IPS-NIHi11 (cell line): ENCODE measurements at places on chromosomes 11 and 22.

- no peak for DNase-seq
Observed at GRCh38 chr22:39444247-39444800, 12.5 kb upstream of the MGAT3 start.

DNA sequence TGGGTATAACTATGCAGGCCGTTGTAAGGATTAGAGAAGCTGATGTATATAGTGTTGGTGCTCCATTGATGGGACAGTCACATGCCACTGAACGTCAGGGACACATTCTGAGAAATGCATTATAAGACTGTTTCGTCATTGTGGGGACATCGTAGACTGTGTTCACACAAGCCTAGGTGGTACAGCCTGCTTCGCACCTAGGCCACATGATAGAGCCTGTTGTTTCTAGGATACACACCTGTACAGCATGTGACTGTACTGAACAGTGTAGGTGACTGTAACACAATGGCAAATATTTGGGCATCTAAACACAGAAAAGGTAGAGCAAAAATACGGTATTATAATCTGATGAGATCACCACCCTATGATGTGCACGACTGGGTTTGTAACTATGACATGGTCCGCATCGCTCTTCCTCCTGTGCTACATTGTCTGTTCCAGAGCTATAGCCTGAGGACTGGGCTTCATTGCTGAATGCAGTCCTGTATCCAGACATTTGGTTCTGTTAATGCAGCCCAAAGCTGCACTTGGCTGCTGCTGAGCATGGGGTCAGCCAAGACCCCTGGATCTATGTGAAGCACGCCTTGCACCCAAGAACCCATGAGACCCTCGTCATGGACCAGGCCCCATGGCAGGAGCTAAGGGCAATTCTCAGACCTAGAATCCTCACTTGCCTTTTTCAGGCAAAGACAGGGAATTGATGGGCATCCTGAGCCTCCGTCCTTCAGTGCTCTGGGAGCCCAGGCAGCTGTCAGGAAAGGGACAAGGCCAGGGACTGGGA is 51.1 kb upstream of the THY1 start:
- DNase-seq, result no peak

DNA sequence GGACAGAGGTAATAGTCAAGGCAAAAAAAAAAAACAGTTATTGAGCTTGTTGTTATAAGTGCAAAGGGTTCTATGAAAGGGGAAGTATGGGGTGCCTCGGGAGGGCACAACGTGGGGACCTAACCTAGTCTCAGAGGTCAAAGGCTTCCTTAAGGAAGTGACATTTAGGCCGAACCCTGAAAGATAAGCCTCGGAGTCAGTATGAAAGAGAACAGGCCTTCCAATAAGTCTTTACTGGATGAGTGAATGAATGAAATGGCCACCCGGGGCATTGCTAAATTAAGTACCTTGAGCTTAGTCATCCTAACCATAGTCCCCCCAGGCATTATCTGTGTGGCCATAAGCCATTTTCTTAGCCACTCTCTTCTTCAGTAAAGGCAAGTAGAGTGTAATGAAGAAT is 19.7 kb downstream of the FLI1 start:
- DNase-seq, result no peak

GRCh38 chr11:123318623-123319022 is 111.4 kb upstream of the GRAMD1B start:
- DNase-seq, result no peak

GRCh38 chr22:28464127-28464526 is 215.5 kb downstream of the TTC28 start:
- no peak for DNase-seq

DNA sequence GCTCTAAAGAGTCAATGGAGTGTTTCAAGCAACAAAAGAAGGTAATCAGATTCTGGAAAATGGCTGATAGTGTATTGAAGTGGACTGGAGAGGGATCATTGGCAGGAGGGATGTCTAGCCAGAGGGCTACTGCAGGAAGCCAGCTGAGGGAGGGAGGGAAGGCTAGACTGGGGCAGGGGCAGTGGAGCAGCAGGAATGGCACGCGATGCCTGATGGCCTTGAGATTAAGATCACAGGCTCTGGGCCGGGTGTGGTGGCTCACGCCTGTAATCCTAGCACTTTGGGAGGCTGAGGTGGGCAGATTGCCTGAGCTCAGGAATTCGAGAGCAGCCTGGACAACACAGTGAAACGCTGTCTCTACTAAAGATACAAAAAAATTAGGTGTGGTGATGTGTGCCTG is 47.5 kb upstream of the PRDM11 start:
- DNase-seq, result no peak

GRCh38 chr22:21807544-21808529 is 59.6 kb downstream of the MAPK1 start:
- no peak for DNase-seq

DNA sequence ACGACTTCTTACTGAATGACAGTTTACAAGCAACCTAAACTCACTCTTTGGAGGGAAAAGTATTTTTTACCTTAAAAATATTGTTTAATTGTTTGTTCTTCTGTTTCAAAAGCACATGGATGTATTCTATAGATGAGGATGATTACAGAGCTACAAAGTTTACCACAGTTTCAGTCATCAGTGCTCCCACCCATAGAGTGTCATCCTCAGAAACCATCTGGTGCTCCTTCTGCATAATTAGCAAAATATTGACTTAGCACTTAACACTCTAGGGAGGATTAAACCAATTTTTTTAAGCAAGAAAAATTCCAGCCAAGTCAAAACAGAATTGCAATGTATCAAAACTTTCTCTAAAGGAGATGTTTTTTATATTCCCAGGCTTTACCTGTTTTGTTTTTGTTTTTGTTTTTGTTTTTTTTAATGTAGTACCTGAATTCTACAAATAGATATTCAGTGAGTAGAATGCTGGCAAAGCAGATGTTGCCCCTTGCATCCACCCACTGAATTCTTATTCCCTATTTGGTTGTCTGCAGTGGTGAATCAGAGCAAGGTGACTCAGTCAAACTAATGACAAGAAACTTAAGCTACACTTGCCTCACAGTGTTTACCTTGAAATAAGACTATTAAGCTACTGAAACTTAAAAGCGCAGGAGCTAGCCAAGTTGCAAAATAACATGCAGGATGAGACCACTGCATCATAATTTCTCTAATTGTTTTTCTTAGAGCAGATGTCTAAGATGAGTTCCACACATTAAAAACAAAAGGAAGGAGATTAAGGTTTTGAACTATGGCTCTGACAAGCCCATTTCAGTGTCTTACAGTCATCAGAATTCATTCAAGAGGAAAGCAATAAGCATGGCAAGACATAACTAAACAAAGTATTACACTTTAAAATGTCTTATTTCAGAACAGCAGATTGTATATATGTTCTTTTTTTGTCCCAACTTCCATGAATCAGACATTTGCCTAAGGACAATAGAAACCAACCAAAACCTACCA is 155.1 kb upstream of the SOX6 start:
- no peak for DNase-seq

DNA sequence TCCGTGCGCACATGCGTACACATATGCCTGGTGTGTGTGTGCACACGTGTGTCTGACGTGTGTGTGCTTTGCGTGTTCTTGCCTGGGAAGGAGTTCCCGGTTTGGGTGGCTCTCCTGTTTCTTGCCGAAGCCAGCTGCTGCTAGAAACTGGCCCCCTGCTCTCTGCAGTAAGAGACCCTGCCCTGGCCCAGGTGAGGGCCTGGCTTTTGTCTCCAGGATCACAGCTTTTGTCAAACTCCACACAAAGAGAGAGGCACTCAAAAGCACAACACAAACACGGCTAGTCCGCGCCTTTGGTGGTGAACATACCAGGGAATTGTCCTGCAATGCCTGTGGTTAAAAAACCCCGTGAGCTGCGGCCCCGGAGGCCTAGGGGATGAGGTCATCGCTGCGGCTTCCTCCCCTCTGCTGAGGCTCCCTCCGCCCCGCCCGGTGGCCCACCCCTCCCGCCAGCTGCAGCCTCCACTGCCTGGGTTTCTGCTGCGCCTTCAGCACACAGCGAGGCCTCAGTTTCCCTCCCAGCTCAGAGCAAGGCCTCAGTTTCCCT is 88.9 kb downstream of the KCNQ1 start:
- DNase-seq, result peak; percentile 88

DNA sequence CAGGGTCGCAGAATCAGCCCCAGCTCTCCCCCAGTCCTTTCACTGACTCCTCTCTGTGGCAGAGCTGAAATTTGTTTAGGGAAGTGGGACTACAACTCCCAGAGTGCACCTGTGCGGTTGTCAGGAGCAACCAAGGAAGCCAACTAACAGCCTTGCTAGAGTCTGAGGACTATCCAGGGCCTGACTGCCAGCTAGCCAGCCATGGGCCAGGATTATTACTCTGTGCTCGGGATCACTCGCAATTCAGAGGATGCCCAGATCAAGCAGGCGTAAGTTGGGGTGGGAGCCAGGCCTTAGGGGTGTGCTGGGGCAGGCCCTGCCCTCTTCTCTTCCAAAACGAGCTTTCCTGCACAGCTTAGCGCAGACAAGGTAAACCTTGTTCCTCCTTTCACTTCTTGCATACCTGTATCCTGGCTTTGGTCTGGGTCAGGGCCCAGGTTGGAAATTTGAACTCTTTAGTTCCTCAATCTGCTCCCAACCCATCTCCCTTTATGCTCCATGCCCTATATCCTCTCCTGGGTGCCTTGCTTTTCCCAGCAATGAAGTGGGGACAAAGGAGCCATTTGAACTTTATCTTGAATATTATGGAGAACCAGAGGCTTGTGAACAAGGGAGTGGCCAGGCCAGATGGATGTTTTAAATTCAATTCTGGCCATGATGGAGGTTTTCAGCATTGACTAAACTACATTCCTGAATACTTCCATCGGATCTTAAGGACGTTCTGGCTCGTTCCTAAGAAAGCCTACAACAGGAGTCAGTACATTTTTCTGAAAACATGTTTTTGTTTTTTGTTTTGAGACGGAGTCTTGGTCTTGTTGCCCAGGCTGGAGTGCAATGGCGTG is at the start of gene DNAJB13:
TSS of gene DNAJB13 (plus strand) at position 158 of the 842 bp plus-strand sequence. CDS start at position 202, 44 bp downstream.
- peak; percentile 90 for DNase-seq

DNA sequence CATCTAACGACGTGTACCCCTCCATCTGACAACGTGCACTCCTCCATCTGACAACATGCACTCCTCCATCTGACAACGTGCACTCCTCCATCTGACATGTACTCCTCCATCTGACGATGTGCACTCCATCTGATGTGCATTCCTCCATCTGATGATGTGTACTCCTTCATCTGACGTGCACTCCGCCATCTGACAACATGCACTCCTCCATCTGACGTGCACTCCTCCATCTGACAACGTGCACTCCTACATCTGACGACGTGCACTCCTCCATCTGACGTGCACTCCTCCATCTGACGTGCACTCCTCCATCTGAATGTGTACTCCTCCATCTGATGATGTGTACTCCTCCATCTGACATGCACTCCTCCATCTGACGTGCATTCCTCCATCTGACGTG is 8.0 kb upstream of the IL17REL start:
- no peak for DNase-seq

DNA sequence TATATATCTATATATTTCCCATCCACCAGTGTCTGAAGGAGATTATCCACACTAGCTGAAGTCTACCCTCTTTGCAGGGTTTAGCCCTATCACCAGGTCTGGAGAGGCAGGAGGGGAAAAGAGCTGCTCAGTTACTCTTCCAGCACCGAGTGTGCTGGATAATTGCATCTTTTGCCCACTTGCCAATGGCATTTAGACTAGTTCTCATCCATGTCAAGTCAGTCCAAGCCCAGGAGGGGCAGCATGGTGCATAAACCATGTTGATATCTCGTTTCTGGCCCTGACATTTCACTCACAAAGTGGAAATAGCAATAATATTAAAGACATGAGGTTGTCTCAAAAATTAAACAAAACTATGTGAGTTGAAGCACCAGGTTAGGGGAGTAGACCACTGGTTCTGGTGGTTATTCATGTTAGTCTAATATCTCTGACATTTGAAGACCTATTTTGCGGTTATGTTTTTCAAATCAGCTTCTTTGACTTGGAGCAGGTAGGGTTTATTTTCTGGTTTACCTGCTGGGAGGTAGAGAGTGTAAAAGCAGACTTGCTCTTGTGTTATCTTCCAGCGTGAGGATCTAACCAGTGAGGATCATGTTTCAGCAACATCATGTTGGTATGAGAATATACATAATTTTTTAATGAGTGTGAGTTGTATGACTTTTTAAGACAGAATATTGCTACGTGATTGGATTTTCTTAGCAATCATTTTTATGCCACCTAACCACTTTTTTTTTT is 273.2 kb upstream of the KIRREL3 start:
- no peak for DNase-seq

DNA sequence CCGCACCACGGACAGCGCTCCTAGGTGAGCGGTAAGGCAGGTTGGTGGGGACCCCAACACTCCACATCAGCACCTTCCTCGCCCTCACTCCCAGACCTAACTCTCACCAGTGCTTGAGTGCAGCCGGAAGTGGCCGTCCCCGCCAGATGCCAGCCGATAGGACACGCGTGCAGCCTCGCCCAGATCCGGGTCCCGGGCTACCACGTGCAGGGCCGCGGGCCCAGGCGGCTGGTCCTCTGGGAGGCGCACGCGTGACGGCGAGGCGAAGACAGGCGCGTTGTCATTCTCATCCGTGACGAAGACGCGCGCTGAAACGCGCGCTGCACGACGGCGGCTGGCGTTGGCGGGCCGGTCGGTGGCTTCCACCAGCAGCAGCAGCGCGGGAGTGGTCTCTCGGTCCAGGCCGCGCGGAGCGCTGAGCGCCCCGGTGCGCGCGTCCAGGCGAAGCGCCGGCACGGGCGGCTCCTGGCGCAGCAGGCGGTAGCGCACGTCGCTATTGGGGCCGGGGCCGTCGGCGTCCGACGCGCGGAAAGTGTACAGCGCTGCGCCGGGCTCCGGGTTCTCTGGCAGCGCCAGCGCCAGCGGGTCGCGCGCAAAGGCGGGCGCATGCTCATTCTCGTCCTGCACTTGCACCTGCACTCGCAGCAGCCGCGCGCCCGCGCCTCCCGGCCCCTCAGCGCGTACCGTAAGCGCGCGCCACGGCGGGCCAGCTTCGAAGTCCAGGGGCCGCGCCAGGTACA is 10.8 kb upstream of the TPP1 start:
- DNase-seq, result peak; percentile 94

- no peak for DNase-seq
Observed at GRCh38 chr11:84526250-84526649, 1100.9 kb downstream of the DLG2 start.

DNA sequence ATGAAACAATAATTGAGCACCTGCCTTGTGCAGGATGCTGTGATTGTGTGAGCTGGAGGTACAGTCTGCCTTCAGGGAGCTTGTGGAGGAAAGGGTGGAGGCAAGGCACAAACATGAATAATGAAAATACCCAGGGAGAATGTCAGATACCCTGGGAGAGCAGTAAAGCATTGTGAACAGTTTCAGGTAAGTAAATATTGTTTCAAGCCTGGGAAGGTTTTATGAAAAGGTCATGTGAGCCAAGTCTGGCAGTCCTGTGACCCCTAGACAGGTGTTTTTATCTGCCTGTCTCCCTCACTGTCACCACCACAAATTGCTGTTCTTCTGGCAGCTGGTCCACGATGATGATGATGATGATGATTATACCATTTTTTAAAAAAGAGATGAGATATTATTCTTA is 32.0 kb downstream of the SPECC1L start:
- DNase-seq, result no peak

- DNase-seq, result no peak
Observed at GRCh38 chr11:7381937-7382336, 103.4 kb upstream of the OLFML1 start.
